Activated CD8-positive, alpha-beta T cell treated with anti-CD3 and anti-CD28 coated beads, Interleukin-2, amount 10 ng/mL, durations not matched to agents 7 days and 5 days (primary cell): ENCODE measurements at places on chromosomes 2 and 18. TPM values are rescaled to one million over a fixed set of nuclear protein-coding genes. Genes with fewer than 3 reads are reported as not detected.

DNA sequence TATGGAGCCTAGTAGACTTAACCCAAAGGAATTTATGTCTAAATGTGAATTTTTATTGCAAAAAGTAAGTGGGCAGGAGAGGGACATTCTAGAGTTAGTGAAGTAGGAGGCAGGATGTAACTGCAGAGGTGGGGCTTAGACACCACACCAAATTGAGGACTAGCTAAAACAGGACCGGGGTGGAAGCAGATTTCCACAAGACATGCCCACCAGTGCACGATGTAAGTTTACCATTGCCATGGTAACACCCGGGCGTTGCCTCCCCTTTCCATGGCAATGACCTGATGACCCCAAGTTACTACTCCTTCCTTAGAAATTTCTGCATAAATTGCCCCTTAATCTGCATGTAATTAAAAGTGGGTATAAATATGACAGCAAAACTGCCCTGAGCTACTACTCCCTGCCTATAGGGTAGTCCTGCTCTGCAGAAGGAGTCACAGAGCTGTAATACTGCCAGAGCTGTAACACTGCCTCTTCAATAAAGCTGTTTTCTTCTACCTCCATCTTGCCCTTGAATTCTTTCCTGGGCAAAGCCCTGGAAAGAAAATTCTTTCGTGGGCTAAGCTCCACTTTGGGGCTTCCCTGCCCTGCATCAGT is 509.7 kb downstream of the ERBB4 start:
- DNase-seq: no peak

The CCL20 gene
- not detected for total RNA-seq

- DNase-seq: no peak
Measured at GRCh38 chr18:23629444-23629946, 33.2 kb downstream of the ANKRD29 start.

- DNase-seq: no peak
Measured at GRCh38 chr2:114293355-114293754, 149.1 kb upstream of the DPP10 start.

- DNase-seq: no peak
Measured at GRCh38 chr2:192313773-192314172, 119.0 kb upstream of the TMEFF2 start.

DNA sequence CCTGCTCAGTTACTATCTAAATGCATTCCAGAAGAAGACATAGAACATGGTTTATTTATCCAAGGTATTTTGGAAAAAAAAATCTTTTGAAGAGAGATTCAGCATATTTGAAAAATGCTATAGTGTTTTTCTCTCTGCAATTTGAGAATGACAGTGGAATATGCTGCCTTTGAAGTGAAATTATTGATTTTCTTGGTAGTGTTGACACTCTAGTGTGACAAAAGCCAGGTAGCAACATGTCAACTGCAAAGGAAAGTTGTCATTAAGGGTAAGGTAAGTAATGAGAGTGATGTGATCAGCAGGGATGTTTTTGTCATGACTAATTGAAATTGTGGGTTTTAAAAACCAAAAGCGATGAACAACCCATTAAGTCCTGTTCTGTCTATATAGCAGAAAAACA is 1387.1 kb upstream of the TMEFF2 start:
- no peak for DNase-seq

DNA sequence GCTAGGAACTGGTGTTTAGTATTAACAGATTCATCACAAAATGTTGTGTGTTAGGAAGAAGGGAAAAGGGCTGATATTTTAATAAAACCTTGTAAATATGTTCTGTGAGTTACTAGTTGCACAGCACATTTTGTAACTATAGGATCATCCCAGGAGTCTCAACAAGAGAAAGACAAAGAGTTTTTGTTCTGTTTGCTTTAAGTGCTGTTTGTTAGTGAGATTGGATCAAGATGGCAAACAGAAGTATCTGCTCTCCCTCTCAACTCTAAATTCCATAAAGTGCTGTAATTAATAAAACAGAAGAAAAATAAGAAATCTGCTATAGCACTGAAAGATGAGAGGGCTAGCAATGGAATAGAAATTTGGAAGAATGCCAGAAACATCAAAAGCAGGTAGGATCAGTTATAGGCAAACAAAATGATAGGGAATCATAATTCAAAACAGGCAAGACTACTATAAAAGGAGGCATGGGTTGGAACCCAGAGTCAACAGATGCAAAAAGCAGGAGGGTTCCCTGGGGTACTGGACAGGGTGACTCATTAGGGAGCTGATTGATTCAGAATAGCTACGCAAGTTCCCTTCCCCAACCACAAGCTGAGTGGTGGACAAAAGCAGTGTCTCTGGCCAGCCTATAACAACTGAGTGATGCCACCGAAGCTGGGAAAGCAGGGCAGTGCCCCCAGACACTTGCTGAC is 75.8 kb downstream of the DYNC1I2 start:
- DNase-seq: no peak

The TGFA gene
- not detected for total RNA-seq

DNA sequence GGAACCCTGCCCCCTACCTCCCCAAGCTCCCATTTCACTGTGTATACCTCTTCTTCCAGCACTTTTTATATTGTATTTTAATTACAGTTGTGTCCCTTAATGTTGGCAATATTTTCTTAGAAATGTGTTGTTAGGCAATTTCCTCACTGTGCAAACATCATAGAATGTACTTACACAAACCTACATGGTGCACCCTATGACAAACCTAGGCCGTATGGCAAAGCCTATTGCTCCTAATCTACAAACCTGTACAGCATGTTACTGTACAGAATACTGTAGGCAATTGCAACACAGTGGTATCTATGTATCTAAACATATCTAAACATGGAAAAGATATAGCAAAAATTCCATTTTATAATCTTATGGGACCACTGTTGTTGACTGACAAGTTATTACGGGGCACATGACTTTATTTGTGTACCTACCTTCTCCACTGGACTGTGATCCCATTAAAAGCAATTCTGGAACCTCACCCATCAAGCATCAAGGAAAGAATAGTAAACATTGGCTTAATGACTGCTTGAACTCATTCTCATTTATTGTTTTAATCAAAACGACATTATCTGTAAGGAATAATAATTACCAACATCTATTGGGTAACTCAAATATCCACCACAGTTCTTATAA is 1641.5 kb upstream of the ZEB2 start:
- no peak for DNase-seq
